Naive thymus-derived CD8-positive, alpha-beta T cell (primary cell): ENCODE measurements at places on chromosomes 5 and 9.

DNA sequence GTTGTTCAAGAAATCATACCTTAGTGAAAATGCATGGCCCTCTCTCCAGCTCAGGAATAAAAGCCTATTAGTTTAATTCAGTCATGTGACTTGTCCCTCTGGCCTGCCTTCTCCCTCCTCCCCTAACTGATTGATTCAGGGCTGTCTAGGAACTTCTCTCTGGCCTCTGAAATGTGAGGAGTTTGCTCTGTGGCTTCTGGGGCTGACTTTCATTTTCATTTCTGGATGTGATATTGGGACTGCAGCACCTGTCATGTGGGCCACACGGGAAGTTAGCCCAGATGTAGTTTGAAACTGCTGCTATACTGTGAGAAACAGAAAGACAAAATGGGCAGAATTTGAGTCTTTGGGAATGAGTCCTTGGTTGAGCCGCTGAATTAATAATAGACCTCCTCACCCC lies 44.8 kb downstream of the PARP8 start:
- DNase-seq, result peak; percentile 64

DNA sequence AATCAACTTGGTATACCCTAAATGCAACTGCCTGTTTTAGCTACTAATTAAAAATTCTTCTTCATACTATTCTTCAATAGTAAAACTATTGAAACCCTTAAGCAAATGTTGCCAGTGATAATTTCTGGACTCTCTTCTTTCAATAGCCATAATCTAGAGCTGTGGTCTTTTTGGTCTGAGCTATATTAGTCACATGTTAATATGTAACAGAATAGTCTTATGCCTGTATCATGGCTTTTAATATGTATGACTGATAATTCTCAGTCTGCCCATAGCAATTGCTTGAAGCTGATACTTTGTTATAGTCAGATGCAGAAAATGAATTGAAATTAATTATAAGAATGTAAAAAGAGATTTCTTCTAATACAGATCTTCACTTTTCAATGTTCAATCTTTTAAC lies 1871.9 kb upstream of the CDH6 start:
- DNase-seq, result no peak

- no peak for DNase-seq
Observed at GRCh38 chr9:19216466-19216865, 14.0 kb upstream of the DENND4C start.

DNA sequence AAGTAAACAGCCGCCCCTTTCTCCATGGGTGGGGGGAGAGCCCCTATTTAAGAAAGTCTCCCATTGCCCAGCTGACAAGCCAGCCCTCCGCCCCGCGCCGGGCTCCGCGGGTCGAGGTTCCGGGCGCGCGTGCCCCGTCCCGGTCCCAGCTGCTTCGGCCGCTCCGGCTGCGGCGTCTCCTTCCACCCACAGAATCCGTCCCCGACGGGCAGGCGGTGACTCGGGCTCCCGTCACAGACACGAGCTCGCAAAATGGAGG lies 223 bp downstream of the NR3C1 start:
- DNase-seq, result no peak

- DNase-seq, result no peak
Observed at GRCh38 chr9:121289772-121290370, 21.9 kb downstream of the GSN start.

DNA sequence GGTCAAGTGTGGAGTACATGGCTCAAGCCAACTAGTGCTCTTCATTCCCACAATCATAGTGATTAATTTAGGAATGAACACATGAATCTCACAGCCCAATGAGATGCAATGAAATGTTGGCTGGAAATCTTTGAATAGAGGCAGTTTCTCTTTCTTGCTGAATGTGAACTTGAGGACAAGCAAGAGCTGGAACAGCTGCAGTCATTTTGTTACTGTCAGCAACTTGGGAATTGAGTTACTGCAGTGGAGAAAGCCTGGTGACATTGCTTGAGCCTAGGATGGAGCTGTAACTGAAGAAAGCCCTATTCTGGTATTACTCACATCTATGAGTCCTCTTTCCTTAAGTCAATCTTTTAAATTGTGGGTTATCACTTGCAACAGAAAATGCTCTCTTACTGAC lies 62.3 kb downstream of the YIPF5 start:
- DNase-seq, result no peak

GRCh38 chr5:150342583-150342982 lies 14.9 kb upstream of the TCOF1 start:
- DNase-seq, result no peak

- DNase-seq, result no peak
Observed at GRCh38 chr5:169071-169727, 22.1 kb upstream of the LRRC14B start.

DNA sequence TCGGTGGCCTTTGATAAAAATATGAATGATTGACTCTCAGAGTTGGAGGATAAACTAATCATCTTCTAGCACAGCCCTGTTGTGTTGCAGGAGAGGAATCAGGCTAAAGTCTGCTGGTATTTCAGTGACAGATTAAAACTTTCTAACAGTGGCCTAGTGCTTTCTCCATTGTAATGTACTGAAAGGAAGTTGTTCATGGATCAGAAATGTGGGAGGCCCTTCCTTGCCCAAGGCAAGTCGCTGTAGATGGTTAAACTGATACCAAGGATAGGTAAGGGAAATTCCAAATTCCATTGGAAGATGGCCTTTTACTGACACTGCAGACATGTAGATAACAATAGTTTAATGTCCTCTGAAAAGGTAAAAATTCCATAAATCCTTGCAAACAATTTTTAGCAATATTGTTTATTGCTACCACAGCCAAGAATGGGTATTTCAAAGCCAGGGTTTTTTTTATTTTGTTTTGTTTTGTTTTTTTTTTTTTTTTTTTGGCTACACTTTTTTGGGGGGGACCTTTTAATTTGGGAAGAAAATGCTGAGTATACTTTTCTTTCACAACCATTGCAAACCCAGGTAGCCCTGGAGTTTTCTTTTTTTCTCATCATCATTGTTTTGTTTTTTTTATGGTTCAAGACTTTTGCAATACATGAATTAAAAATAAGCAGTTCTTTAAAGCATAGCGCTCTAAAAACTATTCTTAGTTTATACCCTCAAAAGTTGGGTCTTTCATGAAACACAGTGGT lies 35.5 kb downstream of the WDR36 start:
- no peak for DNase-seq

- DNase-seq, result no peak
Observed at GRCh38 chr9:128390150-128390812, 19.1 kb downstream of the URM1 start.

DNA sequence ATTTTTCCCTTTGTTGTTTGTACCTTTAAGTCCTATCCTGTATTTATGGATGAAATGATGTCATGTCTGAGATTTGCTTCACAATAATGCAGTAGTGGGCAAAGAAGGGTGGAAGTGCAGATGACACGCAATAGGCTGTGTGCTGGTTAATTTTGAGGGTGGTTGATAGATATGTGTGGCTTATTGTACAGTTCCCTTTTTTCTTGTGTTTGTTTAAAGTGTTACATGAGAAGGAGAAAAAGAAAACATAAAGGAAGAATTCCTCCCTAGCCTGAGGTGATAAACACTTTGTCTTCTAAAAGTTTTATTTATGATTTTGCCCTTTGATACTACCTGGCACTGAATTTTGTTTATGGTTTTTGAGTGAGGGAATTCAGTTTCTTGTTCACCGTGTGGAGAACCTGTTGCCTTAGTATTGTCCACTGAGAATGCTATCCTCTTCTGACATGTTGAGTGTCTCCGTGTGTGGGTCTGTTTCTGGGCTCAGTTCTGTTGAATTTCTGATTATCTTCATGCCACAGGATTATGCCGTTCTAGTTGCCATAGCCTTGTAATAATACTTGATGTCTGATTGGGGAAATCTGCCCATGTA lies 52.3 kb upstream of the FAM120AOS start:
- no peak for DNase-seq

GRCh38 chr5:121988488-121988887 lies 26.7 kb downstream of the SRFBP1 start:
- no peak for DNase-seq

- DNase-seq, result no peak
Observed at GRCh38 chr5:92418341-92418740, 1035.2 kb upstream of the ARRDC3 start.

GRCh38 chr5:156479849-156480248 lies 152.9 kb downstream of the SGCD start:
- no peak for DNase-seq

- no peak for DNase-seq
Observed at GRCh38 chr9:136270173-136270705, 24.6 kb upstream of the QSOX2 start.

DNA sequence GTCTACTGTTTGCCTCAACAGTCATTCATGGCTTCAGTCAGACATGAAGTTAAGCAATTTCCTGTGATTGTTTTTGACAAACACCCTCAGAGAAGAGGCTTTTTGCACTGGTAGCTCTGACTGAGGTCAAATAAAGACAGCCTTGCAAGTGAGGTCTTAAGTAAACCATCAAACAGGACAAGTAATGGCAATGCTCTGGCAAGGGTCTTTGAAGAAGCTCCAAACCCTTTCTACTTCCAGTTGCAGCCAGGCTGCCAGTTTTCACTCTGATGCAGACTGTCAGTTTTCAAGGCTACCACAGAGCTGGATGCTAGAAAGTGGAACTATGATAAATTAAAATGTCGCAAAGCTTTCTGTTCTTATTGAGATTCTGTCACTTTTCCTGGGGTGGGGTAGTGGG lies 421.5 kb upstream of the PTGER4 start:
- DNase-seq, result no peak

DNA sequence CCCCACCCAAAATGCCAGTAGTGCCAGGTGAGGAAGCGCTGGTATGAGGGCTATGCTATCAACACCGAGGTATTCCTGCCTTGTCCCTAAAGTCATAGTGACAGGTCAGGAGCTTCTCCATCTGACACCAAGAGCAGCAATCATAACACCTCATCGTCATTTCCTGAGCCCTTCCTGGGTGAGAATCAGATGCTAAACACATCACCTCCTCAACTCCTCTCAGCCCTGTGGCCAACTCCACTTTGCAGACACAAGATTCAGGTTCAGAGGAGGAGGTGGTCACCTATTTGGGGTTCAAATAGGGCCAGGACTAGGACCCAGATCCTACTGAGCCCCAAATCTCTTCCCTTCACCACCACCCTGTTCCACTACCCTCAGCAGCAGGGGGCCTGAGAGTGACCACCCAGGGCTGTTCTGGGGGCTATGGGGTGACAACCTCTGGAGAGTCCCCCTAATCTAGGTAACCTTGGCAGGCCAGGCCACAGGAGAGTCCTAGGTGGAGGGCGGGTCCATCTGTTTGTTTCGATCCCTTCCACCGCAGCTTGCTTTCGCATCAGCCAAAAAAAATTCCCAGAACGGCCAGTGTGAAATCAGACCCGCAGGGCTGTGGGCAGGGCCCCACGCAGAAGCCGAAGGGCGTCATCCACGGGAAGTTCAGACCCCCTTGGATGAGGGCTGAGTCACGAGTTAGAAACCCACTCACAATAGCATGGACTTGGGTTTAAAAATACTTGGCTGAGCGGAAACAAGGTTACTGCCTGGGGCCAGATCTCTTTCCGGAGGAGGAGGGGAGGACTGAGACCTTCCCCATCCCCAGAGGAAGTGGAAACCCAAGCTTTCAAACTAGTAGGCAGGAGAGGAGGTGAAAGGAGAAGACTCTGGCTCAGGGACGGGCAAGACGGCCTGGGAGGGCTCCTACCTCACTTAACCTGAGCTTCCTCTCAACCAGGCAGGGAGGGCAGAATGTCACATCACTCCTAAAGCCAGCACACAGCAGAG lies 8.7 kb downstream of the STK10 start:
- peak; percentile 68 for DNase-seq

- DNase-seq, result no peak
Observed at GRCh38 chr5:127936439-127936972, 147.1 kb upstream of the SLC12A2 start.

DNA sequence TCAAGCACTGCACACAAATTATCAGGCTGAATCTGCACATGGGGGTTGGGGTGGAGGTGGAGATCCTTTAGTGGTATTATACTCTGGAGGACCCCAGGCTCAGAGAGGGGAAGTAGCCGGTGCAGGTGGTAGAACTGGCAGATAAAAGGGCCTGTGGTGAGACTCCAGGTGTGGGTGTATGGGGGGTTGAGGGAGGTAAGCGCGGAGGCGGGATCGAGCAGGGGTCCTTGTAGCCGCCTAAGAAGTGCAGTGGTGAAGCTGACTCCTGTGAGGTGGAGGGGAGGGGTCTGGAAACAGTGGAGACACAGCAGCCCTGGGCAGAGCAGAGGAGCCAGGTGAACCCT lies 841 bp downstream of the ACSL6 start:
- peak; percentile 55 for DNase-seq

DNA sequence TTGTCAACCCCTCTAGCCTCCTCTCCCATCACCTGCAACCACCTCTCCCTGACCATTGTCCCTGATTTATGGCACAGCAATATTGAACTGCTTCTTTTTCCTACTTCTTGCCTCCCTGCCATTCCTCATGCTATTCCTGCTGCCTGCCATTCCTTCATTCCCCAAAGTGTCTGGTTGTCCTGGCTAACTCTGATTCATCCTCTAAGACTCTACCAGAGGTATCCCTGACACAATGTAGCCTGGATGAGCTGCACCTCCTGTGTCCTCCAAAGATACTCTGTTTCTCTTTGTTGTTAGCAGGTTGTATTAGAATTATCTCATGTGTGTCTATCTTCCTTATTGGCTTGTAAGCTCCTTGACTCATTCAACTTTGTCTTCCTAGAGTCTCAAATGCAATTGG lies 53.5 kb upstream of the PTPN3 start:
- no peak for DNase-seq

DNA sequence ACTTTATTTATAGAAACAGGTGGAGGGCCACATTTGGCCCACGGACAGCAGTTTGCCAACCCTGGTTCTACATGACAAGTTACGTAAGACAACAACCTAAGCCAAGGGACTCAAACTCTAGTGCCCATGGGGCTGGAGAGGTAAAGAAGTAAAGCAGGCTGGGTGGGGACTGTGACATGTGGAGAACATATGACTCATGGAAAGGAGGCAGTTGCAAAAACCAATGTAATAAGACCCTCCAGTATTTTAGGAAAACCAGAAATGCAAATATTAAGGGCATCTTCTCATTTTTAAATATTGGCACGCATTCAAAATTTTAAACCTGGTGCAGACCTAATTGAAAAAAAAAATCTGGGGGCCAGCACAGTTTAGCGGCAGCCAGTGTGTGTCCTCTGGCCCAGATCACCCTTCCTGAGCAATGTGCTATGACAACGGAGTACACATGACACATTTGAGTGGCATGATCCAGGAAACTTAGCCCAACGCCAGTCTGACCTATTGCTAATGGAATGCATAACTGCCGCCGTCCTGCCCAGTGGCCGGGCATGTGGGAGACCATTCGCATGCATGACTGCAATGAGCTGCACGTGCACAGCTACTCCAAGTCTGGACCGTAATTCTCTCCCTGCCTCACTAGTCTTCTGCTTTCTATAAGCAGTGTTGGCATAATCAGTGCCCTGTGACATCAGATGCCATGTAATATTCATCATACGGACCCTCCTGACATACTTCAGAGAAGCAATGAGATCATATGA lies 97.2 kb downstream of the SH3TC2 start:
- no peak for DNase-seq
